ENCODE measurements at places on chromosomes 13 and 19.

GRCh38 chr13:105634059-105634458, 901.4 kb downstream of the EFNB2 start:
- no peak for DNase-seq

DNA sequence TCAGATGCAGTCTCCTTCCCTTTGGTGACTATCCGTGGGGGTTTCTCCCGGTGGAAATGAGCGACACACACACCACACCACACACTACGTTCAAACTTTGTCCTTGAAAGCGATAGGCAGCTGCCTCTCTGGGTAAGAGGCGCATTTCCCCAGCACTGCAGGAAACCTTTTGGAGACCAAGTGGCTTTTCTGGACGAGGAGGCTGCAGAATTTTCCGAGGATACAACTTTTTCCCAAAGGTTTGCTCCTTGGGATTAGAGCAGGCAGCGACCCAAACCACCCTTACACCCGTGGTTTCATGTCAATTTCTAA, 38.2 kb upstream of the FLT1 start:
- DNase-seq = no peak

DNA sequence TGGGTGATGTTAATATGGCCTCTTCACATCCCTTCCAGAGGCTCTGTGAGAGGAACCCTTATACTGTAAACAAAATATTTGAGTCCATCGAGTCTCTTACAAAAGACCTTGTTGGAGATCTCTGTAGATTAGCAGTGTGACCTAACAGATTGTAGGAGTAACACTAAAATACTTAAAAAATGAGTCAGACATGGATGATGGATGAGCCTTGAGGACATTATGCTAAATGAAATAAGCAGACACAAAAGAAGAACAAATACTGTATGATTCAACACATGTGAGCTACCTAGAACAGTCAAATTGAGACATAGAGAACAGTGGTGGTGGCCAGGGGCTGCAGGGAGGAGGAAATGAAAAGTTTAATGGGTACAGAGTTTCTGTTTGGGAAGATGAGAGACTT, 152.2 kb upstream of the UBL3 start:
- no peak for DNase-seq

DNA sequence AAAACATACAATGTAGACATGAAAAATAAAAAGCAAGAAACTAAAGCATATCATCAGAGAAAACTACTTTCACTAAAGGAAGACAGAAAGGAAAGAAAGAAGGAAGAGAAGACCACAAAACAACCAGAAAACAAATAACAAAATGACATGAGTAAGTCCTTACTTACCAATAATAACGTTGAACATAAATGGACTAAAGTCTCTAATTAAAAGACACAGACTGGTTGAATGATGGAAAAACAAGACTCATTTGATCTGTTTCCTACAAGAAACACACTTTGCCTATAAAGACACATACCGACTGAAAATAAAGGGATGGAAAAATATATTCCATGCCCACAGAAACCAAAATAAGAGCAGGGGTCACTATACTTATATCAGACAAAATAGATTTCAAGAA, 46.0 kb downstream of the RB1 start:
- DNase-seq = no peak

- DNase-seq = no peak
Measured at GRCh38 chr19:18282021-18282787, 782 bp upstream of the JUND start.

DNA sequence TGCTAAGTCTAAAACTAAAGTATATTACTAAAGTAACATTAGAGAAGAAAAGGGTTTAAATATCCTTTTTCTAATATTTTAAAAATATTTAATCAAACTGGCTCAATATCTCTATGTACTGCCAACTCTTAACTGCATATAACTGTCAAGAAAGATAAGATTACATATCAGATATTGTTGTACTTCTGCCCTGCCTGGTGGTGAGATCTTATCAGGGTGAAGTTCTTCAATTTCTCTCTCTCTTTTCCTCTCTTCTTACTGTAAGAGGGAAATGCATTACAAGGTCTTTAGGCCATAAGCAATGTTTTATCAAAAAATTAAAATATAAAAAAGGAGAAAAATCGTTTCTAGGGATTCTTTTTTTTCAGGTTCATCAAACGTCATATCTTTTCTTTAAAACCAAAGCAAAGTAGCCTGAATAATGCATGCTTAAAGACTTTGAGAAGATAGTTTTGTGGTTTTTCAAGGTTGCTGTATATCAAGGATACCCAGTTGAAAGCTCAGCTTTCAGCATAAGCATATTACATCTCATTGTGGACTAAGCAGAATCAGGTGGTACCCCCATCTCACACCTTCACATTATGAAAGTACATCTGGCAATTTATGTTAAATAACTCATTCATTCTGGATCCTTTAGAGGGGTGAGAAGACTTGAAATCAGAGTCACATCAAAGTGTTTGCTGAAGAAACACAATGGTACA, 1625.7 kb upstream of the SLC10A2 start:
- no peak for DNase-seq

DNA sequence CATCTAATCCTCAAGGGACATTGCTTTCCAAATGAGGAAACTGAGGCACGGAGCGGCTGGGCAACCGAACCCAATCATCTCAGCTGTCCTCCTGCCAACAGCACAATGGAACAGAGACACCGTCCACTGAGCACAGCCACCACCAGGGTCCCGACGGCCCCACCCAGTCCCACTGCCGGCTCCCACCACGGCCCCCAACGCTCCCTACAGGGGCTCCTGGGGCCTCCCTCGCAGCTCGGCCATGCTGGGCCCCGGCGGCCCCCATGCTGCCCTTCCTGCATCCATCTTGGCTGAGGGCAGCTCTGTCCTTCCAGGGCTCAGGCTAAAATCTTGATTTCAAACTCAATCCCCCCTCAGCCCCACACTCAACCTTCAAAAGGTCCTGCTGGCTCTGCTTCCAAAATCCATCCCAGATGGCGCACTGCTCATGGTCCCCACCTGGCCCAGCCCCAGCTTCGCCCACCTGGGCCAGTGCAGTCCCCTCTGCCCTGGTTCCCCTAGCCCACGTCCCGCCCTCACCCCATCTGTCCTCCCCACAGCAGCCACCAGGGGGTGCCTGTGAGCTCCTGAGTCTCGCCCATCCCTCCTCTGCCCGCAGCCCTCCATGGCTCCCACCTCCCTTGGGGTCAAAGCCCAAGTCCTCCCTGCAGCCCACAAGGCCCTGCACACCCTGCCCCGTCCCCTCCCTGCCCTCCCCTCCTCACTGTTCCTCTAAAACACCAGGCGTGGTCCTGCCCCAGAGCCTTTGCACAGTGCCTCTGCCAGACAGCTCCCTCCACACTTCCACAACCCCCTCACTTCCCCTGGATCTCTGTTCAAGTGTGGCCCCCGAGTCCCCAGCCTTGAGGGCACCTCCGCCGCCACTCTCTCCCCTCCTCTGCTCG, 7.9 kb downstream of the PIP5K1C start:
- DNase-seq = peak; percentile 52

GRCh38 chr13:21549633-21550032, 54.3 kb downstream of the MICU2 start:
- DNase-seq = no peak

GRCh38 chr19:43636121-43636683, 3.4 kb downstream of the CADM4 start:
- no peak for DNase-seq

DNA sequence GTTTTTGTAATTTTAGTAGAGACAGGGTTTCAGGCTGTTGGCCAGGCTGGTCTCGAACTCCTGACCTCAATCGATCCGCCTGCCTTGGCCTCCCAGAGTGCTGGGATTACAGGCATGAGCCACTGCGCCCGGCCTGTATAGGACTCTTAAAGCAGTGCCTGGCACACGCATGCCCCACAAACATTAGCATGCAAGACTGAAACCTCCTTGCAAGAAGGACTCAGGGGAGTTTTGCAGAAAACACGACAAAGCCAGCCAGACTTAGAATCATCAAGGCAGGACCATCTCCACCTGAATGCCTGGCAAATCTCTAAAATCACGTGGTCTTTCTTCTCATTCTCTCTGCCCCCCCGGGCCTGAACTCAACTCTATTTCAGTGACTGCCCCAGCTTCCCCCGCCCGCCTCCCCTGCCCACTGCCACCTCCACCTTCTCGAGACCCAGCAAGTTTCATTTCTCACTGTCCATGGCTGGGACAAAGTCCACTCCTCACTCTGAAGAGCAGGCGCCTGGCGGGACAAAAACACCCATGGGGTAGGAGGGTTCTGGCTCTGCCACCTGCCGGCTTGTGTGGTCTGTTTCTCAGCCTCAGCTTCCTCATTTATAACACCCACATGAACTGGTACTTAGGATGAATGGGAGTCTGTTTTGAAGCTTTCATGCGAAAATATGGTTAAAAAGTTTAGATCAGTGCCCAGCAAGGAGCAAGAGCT, 2.4 kb downstream of the TICAM1 start:
- peak; percentile 84 for DNase-seq

DNA sequence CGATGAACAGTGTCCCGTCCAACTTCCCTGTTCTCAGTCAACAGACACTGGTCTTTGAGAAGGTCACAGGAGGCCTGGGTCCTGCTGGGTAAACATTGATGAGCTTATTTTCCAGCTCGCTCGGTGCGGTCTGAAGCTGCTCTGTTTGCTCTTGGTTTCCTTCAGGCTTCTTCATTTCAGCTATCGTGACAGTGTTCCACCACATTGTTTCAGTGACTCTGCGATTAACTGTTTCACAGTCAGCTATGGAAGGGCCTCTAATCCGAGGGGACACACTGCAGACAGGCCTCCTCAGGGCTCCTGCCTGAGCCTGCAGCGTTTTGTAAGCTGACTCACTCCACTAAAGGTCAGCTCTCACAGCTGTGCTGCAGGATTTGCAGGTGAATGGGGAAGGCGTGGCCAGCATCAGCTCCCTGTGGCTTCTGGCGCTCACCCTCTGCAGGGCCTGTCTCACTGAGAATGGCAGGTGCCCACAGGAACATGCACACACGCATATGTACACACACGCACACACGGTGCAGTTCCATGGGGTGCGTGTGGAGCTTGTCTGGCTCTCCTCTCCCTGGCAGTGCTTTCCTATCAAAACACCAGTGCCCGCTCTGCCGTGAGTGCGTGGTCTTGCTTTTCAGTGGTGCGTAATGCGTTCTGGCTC, 62.9 kb upstream of the MCF2L start:
- no peak for DNase-seq

DNA sequence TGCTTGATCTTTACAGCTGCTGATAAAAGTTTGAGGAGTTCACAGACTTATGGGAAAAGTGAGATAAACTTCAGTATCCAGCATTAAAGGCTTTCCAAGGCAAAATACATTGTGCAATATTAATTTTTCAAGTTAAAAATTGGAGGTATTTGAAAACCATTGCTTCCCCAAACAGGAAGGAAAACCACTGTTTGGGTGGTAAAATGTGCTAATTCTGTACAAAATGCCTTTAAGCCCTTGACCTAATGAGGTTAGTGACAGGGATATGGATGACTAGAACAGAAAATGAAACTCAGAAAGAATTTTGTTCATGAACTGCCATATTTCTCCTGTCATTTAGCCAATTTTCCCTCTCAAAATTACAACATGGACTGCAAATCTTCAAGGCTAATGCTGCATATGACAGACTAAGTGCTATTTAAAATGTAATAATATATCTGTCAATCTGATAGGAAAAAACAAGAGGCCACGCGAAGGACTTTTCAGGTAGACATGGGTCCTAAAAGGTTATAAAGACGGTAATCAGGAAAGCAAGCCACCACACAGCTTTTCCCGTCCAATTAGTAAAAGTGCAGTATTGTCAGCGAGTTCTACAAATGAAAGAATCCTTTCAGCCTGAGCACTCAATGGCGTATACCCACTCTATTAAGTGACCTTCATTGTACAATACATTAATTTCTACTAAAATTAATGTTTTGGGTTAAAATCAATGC, 212.8 kb downstream of the ENOX1 start:
- DNase-seq = no peak

GRCh38 chr13:26709461-26709860, 51.1 kb downstream of the GPR12 start:
- no peak for DNase-seq

DNA sequence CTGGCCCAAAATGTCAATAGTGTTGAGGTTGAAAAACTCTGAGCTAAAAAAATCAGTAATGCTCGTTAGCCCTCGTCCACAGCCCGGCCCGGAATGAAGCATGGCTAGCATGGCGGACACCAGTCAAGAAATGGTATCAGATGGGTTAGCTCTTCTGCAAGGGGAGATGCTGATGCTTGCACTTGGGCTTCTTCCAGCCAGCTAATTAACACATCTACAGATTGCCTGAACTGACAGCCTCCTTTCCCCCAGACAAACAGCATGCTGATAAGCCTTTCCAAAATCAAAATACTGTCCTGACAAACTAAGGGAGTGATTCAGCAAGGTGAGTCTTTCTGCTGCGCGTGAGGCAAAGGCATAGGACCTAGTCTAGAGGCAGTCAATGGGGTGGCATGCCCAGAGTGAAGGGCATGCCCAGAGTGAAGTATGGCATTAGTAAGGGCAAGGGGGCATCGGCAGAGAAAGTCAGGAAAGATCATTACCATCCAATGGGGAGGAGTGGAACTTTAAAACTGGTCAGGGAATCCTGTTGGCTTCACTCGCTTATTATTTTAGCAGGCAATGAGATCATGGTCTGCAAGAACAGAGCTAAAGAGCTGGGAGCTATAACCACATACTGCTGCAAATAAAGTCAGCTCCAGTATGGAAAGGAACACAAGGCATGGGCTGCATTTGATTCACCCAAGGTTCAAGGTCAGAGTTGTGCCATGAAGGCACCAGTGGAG, 30.2 kb upstream of the UBE2L5 start:
- DNase-seq = no peak

GRCh38 chr19:52735734-52736133, 890 bp upstream of the ZNF611 start:
- DNase-seq = peak; percentile 17

GRCh38 chr13:19864746-19865309, 1.4 kb upstream of the ZMYM5 start:
- DNase-seq = no peak

GRCh38 chr19:14150041-14150769, 13.8 kb upstream of the ASF1B start:
- no peak for DNase-seq

GRCh38 chr13:55069746-55070145, 2041.1 kb downstream of the OLFM4 start:
- DNase-seq = no peak

DNA sequence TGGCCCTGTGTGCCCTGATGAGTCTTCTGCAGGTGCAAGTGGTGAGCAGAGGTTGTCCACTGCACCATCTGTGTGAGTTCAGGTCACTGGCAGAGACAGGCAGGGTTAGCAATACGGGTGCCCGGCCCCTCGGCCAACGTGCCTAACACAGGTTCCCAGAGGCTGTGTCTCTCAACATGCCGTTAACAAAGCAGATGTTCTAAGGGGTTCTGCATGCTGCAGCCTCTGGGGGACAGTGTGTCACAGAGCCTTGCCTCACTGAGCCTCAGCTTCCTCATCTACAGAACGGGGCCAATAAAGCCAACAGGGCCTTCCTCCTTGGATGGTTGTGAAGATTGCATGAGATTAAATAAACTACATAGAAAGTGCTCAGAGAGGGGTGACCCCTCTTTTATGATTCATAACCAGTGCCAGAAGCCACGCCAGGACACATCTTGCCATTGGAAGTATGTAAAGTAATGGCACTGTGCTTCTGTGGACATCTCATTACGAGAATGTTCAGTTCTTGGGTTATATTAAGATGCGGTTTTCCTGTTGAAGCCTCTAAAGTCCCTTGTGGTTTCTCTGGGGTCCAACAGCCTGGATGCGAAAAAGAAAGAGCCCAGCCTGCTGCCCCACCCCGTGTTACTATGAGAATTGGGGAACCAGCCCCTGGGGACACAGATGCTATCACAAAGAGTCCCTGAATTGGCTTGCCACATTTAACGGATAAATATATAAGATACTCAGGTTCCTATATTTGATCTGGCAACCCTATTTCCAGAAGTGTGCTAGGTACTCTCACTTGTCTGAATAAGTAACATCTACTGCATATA, 11.2 kb upstream of the ARHGEF18 start:
- peak; percentile 93 for DNase-seq

- DNase-seq = no peak
Measured at GRCh38 chr13:106649495-106649894, 81.6 kb upstream of the ARGLU1 start.
